Substantia nigra (tissue), 51 donors: ENCODE measurements at places on chromosomes 5 and 9.

DNA sequence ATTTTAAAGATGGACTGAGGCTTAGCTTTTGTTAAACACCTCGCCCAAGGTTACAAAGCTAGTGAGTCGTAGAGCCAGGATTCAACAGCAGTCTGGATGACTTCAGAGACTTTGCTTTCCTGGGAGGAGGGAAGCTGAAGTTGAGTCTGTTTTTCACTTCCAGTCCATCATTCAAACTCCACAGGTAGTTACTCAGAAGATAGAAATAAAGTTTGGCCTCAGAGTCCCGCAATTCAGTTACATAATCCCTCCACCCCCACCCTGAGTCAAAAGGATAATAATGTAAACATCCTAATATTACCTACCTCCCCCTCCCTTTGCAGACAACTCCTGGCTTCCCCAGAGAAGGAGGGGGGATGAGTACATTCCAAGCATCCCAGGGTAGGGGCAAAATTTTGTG is 8.1 kb downstream of the HBEGF start:
- no peak for DNase-seq

- no peak for DNase-seq
Observed at GRCh38 chr9:13787234-13787833, 507.8 kb upstream of the MPDZ start.

DNA sequence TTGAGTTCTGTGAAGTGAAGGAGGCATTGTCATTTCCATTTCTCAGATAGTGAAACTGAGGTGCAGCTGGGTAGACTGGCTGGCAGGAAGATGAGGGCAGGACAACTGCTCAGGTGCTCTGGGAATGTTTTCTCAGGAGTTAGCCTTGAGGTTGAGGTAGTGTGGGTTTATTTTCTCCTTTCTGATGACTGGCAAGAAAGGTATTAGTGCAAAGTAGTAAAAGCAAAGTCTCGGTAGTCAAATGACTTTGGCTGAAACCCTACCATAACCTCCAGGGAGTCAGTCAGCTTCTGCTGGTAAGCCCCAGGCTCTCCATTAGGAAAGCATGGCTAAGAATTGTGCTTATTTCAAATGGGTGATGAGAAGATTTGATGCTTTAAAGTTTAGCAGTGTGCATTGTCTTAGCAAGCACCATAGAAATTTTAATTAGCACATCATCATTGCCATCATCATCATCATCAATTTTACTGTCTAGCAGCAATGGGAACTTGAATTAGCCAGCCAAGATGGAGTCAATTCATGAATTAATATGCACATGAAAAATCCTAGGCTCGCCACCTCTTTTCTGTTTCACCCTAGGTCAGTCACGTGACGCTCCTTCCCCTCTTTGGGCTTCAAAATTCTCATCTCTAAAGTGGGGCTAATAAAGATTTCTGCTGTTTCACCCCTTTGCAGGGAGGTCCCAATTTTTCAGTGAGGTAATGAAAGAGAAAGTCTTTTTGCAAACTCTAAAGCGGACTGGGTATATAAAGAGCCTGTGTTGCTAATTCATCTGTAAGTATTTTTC is 10.7 kb upstream of the PAPPA start:
- DNase-seq, result no peak

- DNase-seq, result no peak
Observed at GRCh38 chr9:136473354-136473721, 9.5 kb downstream of the SEC16A start.

DNA sequence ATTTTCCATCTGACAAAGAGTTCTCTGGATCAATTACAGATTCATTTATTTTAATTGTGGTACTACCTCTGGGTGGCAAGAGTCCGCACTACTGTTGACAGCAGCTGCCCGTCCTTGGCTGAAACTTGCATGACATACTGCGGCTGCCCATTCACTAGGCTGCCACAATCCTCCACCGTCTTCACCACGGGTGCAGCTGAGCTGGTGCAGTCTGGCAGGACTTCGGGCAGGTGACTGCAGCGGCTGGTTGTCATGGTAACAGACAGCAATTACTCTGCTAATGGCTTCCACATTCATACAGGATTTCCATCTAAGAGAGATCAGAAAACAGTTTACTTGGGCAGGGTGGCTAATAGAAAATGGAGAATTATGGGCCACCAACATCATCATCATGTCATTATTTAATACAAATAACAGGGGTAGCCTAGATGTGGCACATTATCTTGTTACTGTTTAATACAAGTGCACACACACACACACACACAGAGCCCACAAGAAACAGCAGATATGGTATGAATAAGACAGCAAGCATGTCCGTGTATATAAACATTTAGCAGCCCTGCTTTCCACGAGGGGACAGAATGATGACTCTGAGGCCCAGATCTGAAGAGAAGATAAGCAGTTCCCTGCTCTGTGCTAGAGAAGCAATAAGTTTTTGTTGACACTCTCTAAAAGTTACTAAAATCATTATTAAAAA is 112.3 kb downstream of the MARCHF3 start:
- no peak for DNase-seq

- no peak for DNase-seq
Observed at GRCh38 chr9:17775656-17776055, 196.8 kb downstream of the SH3GL2 start.

- no peak for DNase-seq
Observed at GRCh38 chr5:13488254-13488931, 456.1 kb downstream of the DNAH5 start.

DNA sequence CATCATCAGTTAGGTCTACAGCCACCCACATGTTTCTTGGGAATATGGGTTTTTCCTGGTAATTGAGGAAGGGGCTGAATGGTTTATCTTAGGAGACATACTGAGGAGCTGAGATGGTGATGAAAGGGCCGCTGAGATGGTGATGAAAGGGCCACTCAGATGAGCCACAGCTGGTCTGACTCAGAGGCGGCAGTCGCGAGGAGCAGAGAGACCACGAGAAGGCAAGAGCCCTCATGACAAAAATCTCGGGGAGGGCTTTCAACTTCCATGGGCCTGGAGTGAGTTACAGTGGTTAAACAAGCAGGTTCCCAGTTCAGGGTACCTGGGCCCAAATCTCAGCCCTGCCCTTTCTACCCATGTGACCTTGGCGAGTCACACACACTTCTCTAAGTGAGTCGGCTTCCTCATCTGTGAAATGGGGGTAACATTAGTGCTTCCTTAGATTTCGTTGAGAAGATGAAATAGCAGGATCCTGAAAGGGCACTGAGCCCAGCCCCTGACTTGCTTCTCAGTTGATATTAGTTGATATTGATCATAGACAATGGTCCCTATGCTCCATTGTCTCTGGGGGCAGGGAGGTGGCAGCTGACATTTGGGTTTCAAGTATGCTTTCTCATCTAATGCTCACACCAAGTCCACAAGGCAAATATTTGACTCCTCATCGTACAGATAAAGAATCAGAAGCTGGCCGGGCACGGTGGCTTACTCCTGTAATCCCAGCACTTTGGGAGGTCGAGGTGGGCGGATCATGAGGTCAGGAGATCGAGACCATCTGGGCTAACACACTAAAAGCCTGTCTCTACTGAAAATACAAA is 169.5 kb downstream of the RGS3 start:
- no peak for DNase-seq

- DNase-seq, result no peak
Observed at GRCh38 chr5:109281136-109281690, 128.6 kb downstream of the PJA2 start.

DNA sequence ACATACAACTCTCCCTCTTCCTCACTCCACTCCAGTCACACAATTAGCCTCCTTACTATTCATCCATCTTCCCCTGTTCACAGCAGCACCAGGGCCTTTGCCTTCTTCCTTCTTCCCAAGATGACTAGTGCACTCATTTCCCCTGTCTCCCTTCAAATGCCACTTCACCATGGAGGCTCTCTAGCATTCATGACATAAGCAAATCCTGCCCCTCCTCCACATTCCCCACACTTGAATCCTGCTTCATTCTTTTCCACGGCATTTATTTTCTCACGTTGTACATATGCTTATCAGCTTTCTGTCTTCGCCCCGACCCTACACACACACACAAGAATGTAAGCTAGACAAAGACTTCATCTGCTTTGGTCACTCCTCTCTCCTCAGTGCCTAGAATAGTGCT is 133.3 kb downstream of the CDK5RAP2 start:
- DNase-seq, result no peak

- no peak for DNase-seq
Observed at GRCh38 chr5:147432323-147432722, 77.5 kb downstream of the DPYSL3 start.

DNA sequence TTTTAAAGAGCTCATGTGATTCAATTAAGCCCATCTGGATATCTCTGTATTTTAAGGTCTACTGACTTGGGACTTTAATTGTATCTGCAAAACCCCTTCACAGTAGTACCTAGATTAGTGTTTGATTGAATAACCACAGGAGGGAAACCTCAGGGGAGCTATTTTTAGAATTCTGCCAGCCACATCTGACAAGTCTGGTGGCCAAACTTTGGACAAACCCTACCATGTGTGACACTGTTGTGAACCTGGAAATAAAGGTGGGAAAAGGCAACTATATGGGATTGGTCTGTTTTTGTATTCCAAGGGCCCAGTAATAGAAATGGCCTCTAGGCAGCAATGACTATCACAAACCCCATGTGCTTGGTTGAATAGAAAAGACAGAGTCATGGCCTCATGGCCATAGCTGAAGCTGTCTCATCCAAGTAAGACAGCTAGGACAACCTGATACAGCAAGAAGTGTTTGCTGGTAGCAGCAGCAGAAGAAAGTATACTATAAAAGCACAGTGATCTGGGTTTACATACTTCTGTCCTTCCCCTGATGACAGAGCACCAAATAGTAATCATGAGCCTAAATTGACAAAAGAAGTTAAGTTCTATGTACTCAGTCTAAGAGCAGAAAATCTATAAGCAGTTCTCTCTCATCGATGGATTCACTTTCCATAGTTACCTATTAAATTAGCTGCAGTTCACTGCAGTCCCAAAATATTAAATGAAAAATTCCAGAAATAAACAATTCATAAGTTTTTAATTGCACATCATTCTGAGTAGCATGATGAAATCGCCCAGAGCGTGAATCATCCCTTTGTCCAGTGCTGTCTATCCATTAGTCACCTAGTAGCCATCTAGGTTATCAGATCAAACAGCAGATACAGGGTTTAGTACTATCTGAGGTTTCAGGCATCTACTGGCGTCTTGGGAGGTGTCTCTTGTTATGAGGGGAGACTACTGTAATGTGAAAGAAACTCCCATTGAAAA is 189.8 kb downstream of the ARHGAP26 start:
- DNase-seq, result no peak

- no peak for DNase-seq
Observed at GRCh38 chr5:127006744-127007143, 23.6 kb downstream of the MARCHF3 start.

DNA sequence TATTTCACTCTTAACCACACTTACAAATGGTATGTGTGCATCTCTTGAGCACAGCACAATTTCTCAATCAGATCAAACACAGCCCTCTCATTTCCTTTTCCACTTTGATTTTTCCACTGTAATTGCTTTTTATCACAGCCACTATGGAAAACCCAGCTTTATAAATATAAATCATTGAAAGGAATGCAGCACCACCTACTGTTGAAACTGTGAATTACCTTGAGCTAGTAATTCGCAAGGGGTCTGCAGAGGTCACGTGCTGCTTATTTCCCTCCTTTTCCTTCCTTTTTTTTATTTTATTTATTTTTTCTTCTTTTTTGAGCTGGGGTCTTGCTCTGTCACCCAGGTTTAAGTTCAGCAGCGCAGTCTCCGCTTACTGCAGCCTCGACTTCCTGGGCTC is 76.9 kb downstream of the CDH6 start:
- no peak for DNase-seq

DNA sequence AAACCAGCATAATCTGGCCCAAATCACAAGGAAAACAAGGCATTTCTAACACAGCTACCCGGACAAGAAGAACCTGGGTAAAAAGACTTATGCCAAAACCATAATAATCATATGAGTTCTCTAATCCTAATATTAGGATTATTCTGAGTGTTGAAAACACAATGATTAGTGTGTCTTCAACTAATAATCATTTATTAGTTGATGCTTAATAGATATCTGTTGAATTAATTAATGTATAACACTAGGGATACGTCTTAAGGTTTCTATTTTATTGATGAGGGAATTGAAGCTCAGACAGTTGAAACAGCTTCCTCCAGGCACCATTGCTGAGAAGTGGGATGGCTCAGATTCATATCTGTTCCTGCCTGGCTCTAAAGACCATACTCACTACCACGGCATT is 112.2 kb downstream of the DOCK2 start:
- DNase-seq, result no peak

DNA sequence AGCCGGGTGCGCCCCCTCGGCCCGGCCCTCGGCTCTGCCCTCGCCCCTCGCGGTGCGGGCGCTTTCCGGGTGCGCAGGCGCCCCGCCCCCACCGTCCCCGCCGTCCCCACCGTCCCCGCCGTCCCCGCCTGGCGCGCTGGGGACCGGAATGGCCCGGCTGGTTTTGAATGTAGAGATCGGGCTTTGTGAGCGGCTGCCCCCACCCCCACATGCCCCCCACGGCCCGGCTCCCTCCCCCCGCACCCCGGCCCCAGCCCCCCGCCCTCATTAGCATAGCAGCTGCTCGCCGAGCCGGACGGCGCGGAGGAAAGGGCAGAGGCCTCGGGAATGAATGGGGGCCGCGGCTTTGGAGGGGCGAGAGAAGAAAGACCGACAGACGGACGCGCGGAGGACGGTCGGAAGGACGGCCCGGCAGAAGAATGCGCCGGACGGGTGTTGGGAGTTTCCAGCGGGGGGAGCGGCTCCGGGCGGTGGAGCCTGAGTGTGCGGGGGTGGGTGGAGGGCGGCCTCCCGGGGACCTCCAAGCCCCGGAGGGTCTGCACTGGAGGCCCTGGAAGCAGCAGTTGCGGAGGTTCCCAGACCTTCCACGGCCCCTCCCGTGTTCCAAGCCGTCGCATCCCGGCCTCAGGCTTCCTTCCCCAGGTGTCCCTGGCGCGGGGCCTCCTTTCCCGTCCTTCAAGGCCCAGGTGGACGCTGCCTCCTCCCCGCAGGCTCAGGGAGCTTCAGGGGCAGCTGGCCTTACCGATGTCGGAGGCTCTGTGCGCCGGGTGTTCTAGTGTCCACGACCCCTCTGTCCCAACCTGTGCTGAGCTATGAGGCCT is 6.0 kb downstream of the NRARP start:
- no peak for DNase-seq
